ENCODE measurements at places on chromosomes 1 and 21.
A peak's percentile ranks its signal among the peaks of the same experiment; 100 is the strongest.

DNA sequence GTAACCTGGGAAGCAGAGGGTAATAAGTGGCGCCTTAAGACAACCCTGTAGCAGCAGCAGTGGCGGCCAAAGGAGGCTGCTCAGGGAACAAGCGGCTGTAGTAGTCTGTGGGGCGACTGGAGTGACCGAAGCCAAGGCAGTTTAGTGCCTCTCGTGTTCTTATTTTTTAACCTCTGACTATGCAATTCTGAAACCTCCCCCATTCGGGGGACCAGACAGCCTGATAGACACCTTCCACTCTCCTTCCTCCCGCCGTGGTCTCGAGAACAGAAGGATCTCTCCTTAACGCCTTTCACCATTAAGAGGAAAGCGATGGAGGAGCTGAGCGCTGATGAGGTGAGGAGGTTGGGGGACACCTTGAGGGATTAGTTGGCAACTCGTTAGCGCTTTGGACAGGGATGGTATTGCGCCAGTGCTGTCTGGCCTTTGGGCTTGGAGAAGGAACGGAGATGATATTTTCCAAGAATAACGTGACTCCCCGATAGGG is 644 bp downstream of the UBE4B start:
- no peak for DNase-seq

DNA sequence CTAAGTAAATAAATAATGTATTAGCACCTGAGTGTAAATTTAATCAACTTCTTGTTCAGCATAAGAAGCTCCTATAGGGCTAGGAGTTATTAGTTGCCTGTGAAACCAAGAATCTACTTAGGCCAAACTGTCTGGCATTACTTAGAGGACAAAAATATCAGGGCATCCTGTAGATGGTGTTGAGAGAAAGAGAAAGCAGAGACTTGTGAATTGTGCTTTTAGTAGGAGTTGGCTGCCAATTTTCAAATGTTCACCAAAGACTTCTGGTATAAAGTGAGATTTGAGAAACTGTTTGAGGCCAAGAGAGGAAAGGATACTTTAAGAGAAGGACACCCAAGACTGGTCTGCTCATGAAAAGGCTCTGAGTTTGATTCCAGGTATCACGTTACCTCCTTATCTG is 315.5 kb upstream of the DEPDC1 start:
- DNase-seq: no peak

GRCh38 chr1:102107441-102107840 is 110.7 kb upstream of the OLFM3 start:
- no peak for DNase-seq

- no peak for DNase-seq
Measured at GRCh38 chr1:50493710-50494109, 70.5 kb upstream of the DMRTA2 start.

DNA sequence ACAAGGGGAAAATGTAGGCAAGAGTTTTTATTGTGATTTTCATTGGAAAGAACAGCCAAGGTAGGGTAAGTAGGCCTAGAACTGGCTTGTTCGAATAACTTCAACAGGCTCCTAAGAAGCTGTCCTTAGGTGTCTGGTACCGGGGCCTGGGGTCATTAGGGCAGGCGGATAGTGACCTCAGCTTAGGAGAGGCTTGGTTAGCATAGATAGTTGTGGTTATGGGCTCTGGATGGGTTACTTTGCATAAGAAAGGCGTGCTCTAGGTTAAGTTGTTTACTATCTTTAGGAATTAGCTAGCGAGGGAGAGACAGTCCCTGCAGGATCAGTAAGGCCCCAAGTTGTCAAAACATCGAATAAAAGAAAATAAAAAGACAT is 20.7 kb upstream of the HPCAL4 start:
- no peak for DNase-seq

DNA sequence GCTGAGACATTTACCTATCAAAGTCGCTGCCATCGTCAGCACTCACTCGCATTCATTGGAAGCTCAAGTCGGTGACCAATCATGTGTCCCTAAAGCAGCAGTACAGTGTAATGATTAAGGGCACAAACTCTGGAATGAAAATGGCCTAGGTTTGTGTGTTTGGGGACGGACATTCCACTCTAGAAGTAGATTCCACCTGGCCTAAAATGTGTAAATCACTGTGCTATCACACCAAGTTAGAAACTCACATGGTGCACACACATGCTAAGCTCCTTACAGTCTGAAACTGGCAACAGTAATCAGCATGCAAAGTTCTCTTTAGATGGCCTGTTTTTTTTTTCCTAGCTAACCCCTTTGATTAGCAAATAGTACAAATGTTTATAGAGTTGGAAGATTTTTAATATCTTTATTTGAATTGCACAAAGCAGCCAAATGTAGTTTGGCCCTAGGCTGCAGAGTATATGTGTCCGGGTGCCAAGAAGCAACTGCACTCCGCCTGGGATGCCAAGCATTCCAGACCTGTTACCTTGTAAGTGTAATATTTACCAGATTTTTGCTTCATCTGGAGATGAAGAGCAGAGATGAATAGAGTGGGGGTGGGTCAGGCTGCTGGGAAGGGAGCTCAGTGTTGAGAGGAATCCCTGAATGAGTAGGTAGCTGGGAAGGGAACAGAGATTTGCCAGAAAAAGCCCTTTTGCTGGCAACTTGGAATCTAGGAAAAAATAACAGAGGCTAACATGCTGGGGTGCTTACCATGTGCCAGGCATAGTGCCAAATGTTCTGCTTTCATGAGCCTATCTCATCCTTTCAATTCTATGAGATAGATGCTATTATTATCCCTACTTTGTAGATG is 35.2 kb downstream of the TGFB2 start:
- DNase-seq: peak; percentile 60

Data from HFF-Myc (cell line).